Mesenchymal stem cell (in vitro differentiated cells and primary cell): ENCODE measurements at places on chromosomes 16 and 17.

DNA sequence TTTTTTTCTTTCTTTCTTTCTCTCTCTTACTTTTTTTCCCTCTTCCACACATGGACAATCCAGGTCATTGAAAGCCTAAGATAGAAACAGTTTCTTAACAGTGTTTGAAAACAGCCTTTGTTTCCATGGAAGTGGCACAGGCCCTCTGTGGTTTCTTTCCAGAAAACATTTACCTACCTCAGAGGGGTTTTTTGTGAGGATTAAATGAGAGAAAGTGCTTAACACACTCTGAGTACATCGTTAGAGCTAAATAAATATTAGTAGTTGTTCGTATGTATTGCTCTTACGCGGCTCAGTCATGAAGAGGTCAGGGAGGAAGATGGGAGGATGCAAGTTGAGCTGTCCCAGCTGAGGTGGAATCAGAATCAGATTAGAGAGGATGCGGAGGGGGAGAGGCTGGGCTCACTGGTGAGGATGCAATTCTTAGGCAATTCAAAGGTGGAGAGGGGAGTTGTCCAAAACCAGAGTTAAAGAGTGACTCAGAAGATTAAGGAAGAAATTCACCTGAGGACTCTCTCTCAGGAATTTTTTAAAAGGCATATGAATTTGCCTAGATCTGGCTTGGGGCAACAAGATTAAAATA lies 345.4 kb downstream of the PMP22 start:
- H3K4me3 ChIP-seq, result no peak overlapping the region
- DNase-seq, result peak; percentile 71
- peaks cover 2% of the 10 kb centered on the region for H3K4me1 ChIP-seq
- no peaks in the 10 kb centered on the region for H3K27me3 ChIP-seq
- no peaks in the 10 kb centered on the region for H3K36me3 ChIP-seq

- H3K4me1 ChIP-seq, result peaks cover 6% of the 10 kb centered on the region
- H3K27ac ChIP-seq, result no peak overlapping the region
- no peak for DNase-seq
- H3K4me3 ChIP-seq, result no peak overlapping the region
- H3K27me3 ChIP-seq, result peaks cover 9% of the 10 kb centered on the region
Measured at GRCh38 chr17:45995627-45996270, 3.3 kb upstream of the STH start.

GRCh38 chr16:23608194-23608593 lies 12.1 kb upstream of the NDUFAB1 start:
- H3K4me3 ChIP-seq, result no peak overlapping the region
- peak overlapping the region; percentile 21 for H3K27ac ChIP-seq
- H3K36me3 ChIP-seq, result peaks cover 23% of the 10 kb centered on the region
- peaks cover 2% of the 10 kb centered on the region for H3K4me1 ChIP-seq
- no peaks in the 10 kb centered on the region for H3K27me3 ChIP-seq

DNA sequence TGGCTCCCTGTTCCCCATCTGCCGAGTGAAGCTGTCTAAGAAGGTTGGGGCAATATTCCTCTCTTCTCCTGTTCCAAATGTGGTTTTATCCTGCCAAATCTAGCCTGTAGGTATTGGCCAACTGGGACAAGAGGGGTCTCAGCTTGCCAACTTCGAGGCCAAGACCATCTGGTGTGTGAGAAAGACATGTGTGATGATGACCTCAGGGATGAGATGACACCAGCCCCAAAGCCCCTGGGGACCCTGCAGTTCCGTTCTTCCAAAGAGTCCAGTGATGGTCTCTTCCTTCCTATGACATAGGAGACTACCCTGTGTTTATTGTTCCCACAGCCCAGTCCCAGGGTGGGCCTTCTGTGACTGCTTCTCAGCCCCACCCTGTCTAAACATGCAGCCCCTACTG lies 34.8 kb upstream of the ADAMTS18 start:
- H3K4me1 ChIP-seq, result no peaks in the 10 kb centered on the region
- H3K27me3 ChIP-seq, result peaks cover 5% of the 10 kb centered on the region
- H3K4me3 ChIP-seq, result no peak overlapping the region
- H3K36me3 ChIP-seq, result no peaks in the 10 kb centered on the region
- no peak overlapping the region for H3K27ac ChIP-seq
- DNase-seq, result no peak

DNA sequence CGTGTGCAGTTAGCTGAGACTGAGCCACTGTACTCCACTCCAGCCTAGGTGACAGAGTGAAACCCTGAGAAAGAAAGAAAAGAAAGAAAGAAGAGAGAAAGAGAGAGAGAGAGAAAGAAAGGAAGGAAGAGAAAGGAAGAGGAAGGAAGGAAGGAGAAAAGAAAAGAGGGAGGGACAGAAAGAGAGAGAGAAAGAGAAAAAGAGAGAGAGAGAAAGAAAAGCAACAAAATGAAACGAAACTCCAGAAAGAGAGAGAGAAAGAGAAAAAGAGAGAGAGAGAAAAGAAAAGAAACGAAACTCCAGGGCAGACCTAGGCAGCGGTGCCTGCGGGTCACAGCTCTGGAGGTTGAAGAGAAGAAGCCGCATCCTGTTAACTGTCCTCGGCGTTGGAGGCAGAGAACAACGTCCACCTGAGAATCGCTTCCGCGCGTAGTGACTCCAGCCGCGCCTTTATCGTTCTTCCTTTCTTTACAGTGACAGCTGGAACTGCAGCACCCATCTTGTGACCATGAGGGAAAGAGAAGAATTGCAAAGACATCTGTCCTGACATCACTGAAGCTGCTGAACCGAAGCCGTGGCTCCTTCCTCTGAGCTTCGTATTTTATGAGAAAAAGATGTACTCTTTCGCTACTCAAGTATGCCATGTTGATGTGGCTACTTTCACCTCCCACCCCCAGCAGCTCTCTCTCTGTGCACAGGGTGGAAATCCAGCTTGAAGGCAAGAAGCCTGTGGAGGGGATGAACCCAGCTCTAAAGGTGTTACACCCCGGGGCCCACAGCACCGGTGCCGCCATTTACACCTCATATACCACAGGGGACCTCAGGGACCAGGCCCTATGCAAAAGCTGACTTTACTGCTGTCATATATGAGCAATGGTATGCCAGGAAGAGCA lies 56.9 kb upstream of the DOC2B start:
- no peak overlapping the region for H3K27ac ChIP-seq
- H3K4me3 ChIP-seq, result no peak overlapping the region
- no peak for DNase-seq
- H3K4me1 ChIP-seq, result peaks cover 7% of the 10 kb centered on the region

- peaks cover 38% of the 10 kb centered on the region for H3K36me3 ChIP-seq
- no peak overlapping the region for H3K4me3 ChIP-seq
Measured at GRCh38 chr17:1505586-1505985, 10.8 kb downstream of the INPP5K start.

DNA sequence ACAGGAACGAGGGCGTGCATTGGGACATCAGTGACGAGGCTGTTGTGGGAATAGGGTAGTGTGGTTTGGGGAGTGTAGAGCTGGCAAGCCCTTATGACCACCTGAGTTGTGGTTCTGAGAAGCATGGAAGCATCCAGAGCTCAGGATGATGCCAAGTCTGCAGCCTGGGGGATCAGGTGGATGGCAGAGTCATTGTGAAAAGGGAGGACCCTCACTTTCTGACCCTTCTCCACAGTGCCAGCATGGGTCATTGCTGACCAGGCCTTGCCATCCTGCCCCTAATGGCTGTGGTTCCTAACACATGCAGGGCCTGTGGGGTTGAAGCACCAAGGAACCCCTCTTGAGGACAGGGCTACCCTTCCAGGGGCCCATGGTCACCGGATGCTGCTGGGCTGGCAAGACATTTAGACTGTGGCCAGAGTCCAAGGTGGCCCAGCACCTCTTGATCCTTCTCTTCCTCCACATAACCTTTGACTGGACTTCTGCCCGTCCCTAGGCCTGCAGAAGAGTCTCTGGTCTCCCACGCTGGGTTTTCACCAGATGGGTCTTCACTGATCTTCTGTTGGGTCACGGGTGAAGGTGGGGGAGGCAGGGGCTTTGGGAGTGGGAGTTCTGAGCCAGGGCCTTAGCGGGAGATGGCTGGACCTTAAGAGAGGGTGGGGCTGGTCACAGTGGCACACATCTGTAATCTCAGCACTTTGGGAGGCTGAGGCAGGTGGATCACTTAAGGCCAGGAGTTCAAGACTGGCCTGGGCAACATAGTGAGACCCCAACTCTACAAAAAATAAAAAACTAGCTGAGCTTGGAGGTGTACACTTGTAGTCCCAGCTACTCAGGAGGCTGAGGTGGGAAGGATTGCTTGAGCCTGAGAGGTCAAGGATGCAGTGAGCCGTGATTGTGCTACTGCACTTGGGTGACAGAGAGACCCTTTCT lies 2.0 kb upstream of the PLA2G15 start:
- H3K36me3 ChIP-seq, result no peaks in the 10 kb centered on the region
- H3K27me3 ChIP-seq, result no peaks in the 10 kb centered on the region
- DNase-seq, result no peak
- H3K27ac ChIP-seq, result no peak overlapping the region

DNA sequence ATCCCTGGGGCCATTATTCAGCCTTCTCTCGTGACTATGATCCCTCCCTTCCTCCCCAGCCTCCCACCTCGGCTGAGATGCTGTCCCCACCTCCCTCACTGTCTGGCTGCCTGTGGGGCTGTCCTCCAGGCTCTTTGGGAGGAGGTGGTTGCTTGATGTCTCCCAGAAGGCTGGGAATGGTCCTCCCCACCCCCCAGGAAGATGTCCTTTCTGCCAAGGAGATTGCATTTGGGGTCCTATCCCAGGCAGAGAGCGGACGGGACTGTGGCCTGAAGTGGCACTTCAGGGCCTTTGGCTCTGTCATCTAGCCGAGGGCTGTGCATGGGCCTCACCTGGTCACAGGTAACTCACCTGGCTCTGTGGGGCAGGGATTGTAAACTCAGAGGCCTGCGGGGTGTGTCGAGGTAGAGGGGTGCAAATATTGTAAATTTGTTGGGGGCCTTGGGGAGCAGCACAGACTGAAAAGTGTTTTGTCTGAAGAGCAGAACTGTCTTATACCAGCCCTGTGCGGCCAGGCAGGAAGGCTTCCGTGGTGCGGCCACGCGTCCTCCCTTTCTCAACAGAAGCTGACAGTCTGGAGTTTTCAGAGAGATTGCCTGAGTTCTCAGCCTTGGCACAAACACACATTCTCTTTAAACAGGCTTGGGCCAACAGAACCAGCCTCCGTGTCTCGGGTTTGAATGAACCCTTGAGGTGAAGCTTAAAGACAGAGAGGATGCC lies 177.9 kb downstream of the SEC14L1 start:
- peak overlapping the region; percentile 77 for H3K27ac ChIP-seq
- peaks cover 15% of the 10 kb centered on the region for H3K36me3 ChIP-seq
- H3K4me1 ChIP-seq, result peaks cover 71% of the 10 kb centered on the region

DNA sequence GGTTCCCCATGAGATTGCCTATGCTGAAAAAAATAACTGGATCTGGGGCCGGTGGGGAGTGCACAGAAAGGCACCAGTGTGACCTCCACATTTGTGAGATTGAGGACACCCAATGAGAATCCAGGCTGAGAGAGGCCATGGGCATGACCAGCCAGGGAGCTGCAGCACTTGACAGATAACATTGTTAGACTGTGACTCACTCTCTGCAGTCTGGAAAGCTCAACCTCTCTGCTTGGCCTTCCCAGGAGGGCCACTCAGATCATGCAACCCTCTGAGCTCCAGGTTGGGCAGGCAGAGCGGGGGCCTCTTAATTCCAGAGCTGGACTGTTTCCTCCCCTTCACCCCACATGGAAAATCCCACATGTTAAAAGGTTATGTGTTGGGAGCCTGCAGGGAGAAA lies 30.1 kb downstream of the FZD2 start:
- H3K4me1 ChIP-seq, result peaks cover 13% of the 10 kb centered on the region
- peak overlapping the region; percentile 99 for H3K27ac ChIP-seq
- DNase-seq, result peak; percentile 97

GRCh38 chr17:29283961-29284360 lies 10.0 kb downstream of the NUFIP2 start:
- no peaks in the 10 kb centered on the region for H3K27me3 ChIP-seq
- DNase-seq, result no peak
- H3K4me1 ChIP-seq, result peaks cover 8% of the 10 kb centered on the region
- H3K4me3 ChIP-seq, result peak overlapping the region; percentile 38
- H3K27ac ChIP-seq, result no peak overlapping the region
- peaks cover 86% of the 10 kb centered on the region for H3K36me3 ChIP-seq

GRCh38 chr16:67259705-67260104 lies 10.9 kb downstream of the SLC9A5 start:
- H3K4me3 ChIP-seq, result no peak overlapping the region
- H3K27ac ChIP-seq, result no peak overlapping the region
- peaks cover 21% of the 10 kb centered on the region for H3K36me3 ChIP-seq
- no peaks in the 10 kb centered on the region for H3K4me1 ChIP-seq
- no peak for DNase-seq

DNA sequence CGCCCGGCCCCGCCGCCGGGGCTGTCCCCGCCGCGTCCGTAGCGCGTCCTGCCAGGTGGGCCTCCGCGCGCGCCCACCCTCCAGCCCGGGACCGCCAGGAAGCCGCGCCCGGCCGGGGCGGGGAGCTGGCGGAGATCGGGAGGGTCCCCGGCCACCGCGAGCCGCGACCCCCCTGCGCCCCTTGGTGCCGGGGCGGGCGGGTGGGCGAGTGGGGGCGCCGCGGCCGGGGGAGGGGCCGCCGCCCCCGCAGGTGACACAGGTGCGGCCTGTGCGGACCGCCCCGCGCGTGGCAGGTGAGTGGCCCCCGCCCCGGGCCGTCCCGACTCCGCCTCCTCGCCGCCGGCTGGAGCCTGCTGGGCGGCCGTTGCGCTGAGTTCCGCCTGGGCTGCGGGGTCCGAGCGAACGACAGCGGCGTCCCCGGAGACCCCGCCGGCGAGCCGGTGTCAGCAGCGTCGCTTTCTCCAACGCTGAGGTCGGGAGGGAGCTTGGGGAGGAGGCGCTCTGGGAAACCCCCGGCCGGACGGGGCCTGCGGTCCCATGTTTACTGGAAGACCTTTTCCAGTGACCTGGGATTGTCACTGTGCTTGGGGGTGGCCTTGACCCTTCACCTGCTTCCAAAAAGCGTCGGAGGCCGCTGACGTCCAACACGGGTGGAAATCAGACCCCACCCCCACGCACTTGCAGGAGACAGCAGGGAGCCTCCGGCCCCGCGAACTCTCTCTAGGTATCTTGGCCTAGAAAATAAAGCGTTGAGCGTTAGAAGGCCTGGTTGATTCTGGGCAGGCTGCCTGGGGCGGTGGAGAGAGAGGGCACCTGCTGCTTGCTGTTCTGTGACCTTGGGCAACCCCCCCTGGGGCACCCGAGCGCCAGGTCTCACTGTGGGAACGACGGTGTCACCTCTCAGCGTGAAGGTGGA lies 542 bp downstream of the KLHL36 start:
- DNase-seq, result peak; percentile 51
- no peaks in the 10 kb centered on the region for H3K27me3 ChIP-seq
- H3K27ac ChIP-seq, result peak overlapping the region; percentile 61
- H3K36me3 ChIP-seq, result peaks cover 12% of the 10 kb centered on the region
- H3K4me3 ChIP-seq, result peak overlapping the region; percentile 88
- peaks cover 26% of the 10 kb centered on the region for H3K4me1 ChIP-seq

- no peak overlapping the region for H3K4me3 ChIP-seq
- no peak overlapping the region for H3K27ac ChIP-seq
- DNase-seq, result no peak
- H3K27me3 ChIP-seq, result no peaks in the 10 kb centered on the region
- peaks cover 11% of the 10 kb centered on the region for H3K4me1 ChIP-seq
Measured at GRCh38 chr17:57959929-57960328, 4.7 kb upstream of the CUEDC1 start.

- peak; percentile 63 for DNase-seq
- H3K4me1 ChIP-seq, result peaks cover 60% of the 10 kb centered on the region
- H3K36me3 ChIP-seq, result peaks cover 9% of the 10 kb centered on the region
- peak overlapping the region; percentile 52 for H3K27ac ChIP-seq
- no peak overlapping the region for H3K4me3 ChIP-seq
Measured at GRCh38 chr16:89330177-89330856, 112.8 kb downstream of the ZNF778 start.

GRCh38 chr17:76612977-76613851 lies 27.6 kb upstream of the ST6GALNAC2 start:
- no peak overlapping the region for H3K4me3 ChIP-seq
- no peak overlapping the region for H3K27ac ChIP-seq
- H3K36me3 ChIP-seq, result no peaks in the 10 kb centered on the region
- no peak for DNase-seq

GRCh38 chr17:58756246-58757161 lies 850 bp downstream of the PPM1E start:
- H3K36me3 ChIP-seq, result no peaks in the 10 kb centered on the region
- H3K27ac ChIP-seq, result no peak overlapping the region
- H3K4me1 ChIP-seq, result peaks cover 14% of the 10 kb centered on the region
- peak; percentile 2 for DNase-seq
- H3K27me3 ChIP-seq, result peaks cover 32% of the 10 kb centered on the region
